ENCODE measurements at places on chromosomes 1 and 21.
A peak's percentile ranks its signal among the peaks of the same experiment; 100 is the strongest.

GRCh38 chr1:168178227-168178637 is 530 bp upstream of the TIPRL start:
- peak overlapping the region; percentile 96 for H3K4me3 ChIP-seq
- no peaks in the 10 kb centered on the region for H3K27me3 ChIP-seq
- DNase-seq, result no peak
- H3K4me1 ChIP-seq, result peaks cover 10% of the 10 kb centered on the region
- H3K36me3 ChIP-seq, result no peaks in the 10 kb centered on the region

DNA sequence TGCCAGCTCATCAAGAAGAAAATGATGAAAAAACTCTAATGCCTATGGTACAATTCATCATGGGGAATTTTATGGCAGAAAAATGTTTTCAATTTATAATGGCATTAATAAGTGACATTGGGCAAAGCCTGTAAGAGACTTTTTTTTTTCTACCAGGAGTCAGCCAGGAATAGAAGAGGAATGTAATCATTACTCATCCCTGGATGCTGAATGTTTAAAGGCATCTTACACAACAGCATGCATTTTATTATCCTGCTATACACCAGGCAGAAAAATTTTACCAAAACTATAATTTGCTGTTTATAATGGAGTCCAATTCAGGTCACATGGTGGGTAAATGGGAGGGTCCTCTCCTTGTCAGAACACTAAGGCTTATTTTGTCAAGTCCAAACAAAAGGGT is 189.9 kb upstream of the BEND5 start:
- H3K27me3 ChIP-seq, result no peaks in the 10 kb centered on the region
- H3K36me3 ChIP-seq, result no peaks in the 10 kb centered on the region
- no peak overlapping the region for H3K27ac ChIP-seq
- no peak for DNase-seq

DNA sequence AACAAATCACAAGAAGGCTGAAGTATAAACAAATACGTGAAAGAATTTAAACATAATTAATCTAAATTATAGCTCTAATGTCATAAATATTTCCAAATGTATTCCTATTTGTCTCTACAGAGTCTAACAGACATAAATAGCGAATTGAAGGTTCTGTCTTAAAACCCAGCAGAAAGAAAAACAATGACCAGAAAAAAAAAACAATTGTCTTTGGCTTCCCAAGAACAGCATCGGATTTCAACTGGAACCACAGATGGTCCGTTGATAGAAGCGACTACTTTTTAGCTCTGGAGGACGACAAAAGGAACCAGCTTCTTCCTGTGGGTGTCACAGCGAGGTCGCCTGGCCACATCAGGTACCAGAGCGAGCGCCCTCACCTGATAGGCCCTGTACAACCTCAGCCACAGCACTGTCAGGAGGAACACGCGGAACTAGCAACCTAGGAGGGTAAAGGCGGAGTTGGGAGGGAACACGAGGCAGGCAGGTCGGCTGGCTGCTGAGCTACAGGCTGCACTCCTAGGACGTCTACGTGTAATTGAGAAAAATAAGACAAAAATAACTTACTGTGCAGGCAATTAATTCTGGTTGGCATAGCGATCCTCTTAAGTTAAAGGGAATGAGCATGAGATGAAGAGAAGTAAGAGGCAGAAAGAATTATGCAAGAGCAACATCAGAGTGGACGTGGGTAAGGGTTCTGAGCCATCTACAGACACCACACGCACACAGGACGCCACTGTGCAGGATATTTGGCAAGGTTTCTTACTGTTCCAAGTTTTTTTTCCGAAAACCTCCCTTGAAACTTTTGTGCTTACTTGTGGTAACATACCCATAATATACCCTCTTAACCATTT is 16.7 kb upstream of the PRDM15 start:
- no peaks in the 10 kb centered on the region for H3K27me3 ChIP-seq
- peak; percentile 56 for DNase-seq
- peaks cover 13% of the 10 kb centered on the region for H3K4me1 ChIP-seq
- H3K4me3 ChIP-seq, result no peak overlapping the region

- H3K27ac ChIP-seq, result no peak overlapping the region
- DNase-seq, result no peak
- peaks cover 16% of the 10 kb centered on the region for H3K4me1 ChIP-seq
- no peaks in the 10 kb centered on the region for H3K36me3 ChIP-seq
- no peaks in the 10 kb centered on the region for H3K27me3 ChIP-seq
Measured at GRCh38 chr1:46408356-46409062, 14.4 kb downstream of the FAAH start.

DNA sequence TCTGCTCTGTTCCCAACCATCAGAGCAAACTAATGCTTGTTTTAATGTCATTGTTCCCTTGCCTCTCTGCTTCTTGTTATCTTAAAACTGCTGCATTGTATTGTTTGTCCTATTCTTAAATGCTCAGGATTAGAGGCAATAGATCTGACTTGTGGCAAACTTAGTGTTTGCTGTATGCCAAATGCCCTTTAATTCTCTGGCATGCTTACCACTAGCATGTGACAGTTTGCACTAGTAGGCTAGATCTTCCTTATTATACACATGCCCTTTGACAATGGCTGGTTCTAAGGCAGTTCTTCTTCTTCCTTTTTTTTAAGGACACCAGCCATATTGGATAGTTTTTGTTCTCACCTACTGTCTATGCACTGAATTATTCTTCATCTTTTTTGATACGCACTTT is 30.1 kb downstream of the PALMD start:
- no peak for DNase-seq
- no peak overlapping the region for H3K4me3 ChIP-seq
- H3K27me3 ChIP-seq, result no peaks in the 10 kb centered on the region
- no peak overlapping the region for H3K27ac ChIP-seq
- H3K36me3 ChIP-seq, result no peaks in the 10 kb centered on the region
- 0 out of 2 replicates have a peak, but pooled peaks cover 4% of the 10 kb centered on the region for H3K4me1 ChIP-seq

DNA sequence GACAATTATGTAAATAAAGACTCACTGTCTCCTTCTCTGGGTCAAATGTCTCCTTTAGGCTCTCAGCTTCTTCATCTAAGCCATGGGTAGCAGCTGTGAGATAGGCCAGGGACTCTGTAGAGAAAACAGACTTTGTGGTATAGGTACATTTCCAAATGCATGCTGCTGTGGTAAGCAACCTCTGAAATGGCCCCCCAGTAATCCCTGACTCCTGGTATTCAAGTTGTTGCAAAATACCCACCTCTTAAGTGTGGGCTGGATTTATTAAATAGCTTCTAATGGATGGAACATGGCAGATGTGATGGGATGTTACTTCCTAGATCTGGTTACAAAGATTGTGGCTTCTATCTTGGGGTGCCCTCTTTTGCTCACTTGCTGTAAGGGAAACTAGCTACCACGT is 11.1 kb upstream of the PEX19 start:
- DNase-seq, result no peak
- peaks cover 43% of the 10 kb centered on the region for H3K36me3 ChIP-seq

DNA sequence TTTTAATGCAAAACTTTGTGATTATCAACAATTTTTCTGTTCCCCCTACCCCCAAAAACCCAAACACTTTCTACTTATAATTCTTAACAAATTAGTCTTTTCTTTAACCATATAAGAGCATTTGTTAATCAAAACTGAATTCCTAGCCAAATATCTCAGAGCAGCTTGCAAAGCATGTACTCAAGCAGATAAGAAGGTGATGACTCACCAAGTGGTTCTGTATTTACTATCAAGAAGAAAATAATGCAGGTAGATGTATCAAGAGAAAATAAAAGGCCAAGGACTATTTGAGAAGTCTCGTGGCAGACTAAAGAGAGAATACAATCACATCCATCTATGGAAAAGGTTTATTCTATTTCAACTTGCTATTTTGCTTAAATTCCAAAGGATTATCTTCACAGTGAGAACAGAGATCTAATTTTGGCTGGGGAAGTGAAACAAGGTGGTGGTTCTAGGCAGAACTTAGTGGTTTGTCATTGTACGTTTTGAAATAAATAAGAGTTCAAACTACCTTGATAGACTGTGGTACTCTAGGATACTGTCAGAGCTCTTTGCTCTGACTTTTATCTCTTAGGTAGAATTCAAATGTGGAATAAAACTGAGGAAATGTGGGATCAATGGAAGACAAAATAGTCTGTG is 94.7 kb upstream of the NRIP1 start:
- H3K27me3 ChIP-seq, result no peaks in the 10 kb centered on the region
- DNase-seq, result no peak
- H3K27ac ChIP-seq, result no peak overlapping the region
- H3K36me3 ChIP-seq, result no peaks in the 10 kb centered on the region
- no peak overlapping the region for H3K4me3 ChIP-seq
- no peaks in the 10 kb centered on the region for H3K4me1 ChIP-seq

- H3K36me3 ChIP-seq, result no peaks in the 10 kb centered on the region
- H3K27me3 ChIP-seq, result no peaks in the 10 kb centered on the region
- peaks cover 7% of the 10 kb centered on the region for H3K4me1 ChIP-seq
- H3K4me3 ChIP-seq, result no peak overlapping the region
- H3K27ac ChIP-seq, result no peak overlapping the region
Measured at GRCh38 chr1:214993419-214993818, 89.1 kb upstream of the KCNK2 start.

Measured in GM23338 (cell line).